Left kidney (tissue), 8 donors: ENCODE measurements at places on chromosomes 6 and 20. TPM values are rescaled to one million over a fixed set of nuclear protein-coding genes. Genes with fewer than 3 reads are reported as not detected.

DNA sequence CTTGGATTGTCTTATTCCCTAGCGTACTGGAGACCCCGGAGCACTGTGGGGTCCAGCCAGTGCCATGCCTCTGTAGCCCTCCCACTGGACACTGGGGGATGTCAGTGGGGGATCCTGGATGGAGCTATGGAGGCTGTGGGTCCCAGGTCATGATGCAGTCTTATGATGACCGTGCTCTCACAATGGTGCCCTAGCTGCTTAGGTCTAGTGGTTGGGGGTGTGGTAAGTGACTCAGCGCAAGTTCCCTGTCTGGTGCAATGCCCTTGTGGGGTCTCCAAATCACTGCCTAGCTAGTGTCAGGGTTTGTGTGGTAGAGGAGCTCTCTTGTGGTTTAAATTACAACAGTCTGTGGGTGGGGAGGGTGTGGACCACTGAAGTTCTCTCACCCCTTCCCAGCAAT, 135.4 kb downstream of the CDC5L start:
- DNase-seq = no peak

LST1 gene
- 2.6 TPM for polyA plus RNA-seq

PRSS16 gene
- polyA plus RNA-seq = 0.28 TPM

DNA sequence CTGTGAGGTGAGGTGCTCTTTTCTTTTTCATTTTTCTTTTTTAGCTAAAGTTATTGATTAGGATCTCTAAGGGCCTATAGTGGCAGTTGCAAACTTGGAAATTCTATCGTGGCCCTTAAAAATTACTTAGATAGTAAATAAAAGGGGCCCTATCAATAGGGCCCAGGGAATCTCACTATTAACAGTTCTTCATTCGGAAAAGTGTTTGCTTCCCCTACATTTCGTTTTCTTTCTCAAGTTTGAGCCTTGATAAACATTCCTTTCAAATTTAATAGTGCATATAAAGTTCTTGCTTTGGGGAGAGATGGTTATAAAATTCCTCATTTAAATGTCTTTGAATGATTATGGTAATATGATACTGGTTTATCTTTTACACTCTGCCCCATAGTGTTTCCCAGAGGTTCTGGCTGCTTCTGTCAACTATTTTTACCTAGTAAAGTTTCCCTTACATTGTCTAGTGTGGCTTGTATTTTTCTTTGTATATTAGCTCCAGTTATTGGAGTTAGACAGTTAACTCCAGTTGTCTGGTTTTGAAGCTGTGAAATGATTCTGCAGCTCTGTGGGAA, 70.4 kb upstream of the GLP1R start:
- no peak for DNase-seq

DNA sequence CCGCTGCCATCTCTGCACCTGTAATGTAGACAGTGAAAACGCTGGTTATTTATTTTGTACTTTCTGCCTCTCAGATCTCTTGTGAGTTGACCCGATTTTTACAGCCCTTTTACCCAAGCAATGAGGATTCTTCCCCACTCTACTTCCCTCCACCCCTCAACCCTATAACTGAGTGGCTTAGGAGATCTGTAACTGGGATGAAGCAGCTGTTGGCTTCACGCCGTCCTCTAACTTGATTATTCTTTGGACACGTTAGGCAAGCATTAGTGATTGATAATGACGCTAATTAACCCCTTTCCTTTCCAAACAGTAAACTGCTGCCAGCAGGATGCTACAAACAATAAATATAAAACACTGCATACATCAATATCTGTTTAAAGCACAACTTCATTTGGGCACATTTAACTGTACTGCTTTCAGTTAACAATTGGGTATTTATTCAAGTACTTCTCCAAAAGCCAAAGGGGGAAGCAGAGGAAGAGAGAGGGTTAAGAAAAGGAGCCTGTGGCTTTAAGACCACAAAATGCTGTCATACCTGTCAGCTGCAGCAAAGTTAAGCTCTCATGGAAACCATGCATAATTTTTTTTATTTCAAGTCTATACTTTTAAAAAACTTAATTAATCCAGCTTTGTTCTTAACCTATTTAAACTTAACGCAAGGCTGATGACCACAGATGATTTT, 21.2 kb downstream of the TFAP2A start:
- no peak for DNase-seq

GRCh38 chr20:3698591-3699001, 13.8 kb downstream of the SIGLEC1 start:
- no peak for DNase-seq

GRCh38 chr6:11875325-11876109, 96.9 kb upstream of the ADTRP start:
- DNase-seq = no peak

DNA sequence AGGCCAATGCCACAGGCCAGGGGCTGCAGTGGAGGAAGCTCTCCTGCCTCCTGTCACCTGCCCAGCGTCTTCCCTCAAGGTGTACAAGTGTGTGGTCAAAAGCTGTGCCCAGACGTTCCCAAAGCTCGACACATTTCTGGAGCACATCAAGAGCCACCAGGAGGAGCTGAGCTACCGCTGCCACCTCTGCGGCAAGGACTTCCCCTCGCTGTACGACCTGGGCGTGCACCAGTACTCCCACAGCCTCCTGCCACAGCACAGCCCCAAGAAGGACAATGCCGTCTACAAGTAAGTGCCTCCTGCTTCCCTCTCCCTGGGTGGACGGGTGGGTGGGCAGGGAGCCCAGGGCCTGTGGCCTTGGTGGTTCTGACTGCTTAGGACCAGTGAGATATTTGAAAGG, 38.2 kb downstream of the ZNF341 start:
- no peak for DNase-seq

DNA sequence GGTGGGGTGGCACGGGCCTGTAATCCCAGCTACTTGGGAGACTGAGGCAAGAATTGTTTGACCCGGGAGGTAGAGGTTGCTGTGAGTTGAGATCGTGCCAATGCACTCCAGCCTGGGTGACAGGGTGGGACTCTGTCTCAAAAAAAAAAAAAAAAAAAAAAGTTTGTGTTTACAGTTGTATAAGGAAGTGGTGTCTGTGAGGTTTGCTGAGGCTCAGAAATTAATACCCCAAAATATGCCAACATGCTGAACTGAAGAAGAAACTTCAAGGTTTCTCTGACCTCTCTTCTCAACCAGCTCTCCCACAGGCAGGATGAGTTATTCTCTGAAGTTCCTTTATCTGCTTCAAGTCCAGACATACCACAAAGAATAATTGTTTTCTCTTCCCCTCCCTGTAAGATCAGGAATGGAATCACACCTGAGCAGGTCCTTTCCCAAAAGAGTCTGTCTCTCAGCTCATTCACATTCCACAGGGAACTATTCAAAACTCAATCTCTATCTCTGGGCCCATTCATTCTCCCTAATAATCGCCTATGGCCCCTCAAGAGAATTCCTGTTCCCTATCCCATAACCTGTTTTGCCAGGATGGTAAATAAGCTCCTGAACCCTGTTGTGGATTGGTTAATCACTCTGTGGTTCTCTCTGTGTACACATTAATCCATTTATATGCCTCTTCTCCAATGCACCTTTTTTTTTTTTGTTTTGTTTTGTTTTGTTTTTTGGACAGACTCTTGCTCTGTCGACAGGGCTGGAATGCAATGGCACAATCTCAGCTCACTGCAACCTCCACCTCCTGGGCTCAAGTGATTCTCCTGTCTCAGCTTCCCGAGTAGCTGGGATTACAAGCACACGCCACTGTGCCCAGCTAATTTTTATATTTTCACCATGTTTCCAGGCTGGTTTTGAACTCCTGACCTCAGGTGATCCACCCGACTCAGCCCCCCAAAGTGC, 17.4 kb upstream of the KIFC1 start:
- DNase-seq = no peak

DNA sequence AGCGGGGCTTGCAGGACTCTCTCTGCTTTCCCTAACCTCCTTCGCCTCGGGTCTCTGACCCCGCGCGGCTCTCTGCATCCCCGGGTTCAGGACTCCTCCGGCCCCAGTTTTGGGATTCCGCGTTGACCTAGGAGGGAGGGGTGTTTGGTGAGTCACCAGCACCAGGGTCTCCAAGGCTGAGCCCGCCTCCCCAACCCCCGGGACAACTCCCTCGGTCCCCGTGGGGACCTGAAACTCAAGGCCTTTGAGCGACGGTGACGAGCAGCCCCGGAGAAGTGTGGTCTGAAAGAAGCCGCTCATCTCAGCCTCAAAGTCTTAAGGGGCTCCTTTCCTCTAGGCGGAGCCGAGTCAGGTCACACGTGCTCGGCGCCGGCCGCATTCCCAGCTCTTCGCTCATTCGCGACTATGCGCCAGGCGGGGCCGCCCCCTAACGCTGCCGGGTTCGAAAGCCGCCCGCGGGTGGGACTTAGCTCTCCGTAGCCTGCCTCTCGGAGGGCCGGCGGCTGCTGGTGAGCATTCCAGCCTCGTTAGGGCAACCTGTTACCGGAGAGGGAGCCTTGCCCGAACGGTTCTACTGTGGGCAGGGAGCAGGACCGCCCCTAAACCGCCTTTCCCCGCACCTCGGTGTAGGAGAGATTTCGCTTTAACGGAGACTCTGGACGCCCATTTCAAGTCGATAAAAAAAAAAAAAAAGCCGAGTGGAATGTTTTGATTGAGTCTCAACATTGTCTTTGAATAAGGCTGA, 3.0 kb upstream of the PRDM13 start:
- no peak for DNase-seq

DNA sequence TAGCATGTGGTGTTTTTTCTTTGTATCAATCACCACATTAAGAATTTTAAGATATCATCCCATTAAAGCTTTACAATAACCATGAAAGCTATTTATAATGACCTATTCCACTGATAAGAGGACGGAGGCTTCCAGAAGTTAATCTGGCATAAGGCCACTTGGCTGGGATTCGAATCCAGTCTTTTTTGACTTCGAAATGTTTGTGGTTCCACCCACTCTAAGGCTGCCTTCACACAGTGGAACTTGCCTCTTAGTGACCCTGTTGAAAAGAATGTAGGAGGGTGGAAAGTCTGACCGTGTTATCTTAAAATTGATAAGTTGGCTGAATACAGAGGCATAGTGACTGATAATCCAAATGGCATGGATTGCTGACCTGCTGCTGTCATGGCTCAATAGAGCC, 959.7 kb downstream of the KIF16B start:
- no peak for DNase-seq

GRCh38 chr6:38477680-38478260, 162.0 kb downstream of the BTBD9 start:
- DNase-seq = no peak

EFCAB8 gene
- 0.55 TPM for polyA plus RNA-seq

APOBEC2 gene
- polyA plus RNA-seq = 0.37 TPM

SLC22A3 gene
- polyA plus RNA-seq = 6.4 TPM

RAMACL gene
- 0.40 TPM for polyA plus RNA-seq

KCNG1 gene
- 4.3 TPM for polyA plus RNA-seq

CST5 gene
- 0.18 TPM for polyA plus RNA-seq

DNA sequence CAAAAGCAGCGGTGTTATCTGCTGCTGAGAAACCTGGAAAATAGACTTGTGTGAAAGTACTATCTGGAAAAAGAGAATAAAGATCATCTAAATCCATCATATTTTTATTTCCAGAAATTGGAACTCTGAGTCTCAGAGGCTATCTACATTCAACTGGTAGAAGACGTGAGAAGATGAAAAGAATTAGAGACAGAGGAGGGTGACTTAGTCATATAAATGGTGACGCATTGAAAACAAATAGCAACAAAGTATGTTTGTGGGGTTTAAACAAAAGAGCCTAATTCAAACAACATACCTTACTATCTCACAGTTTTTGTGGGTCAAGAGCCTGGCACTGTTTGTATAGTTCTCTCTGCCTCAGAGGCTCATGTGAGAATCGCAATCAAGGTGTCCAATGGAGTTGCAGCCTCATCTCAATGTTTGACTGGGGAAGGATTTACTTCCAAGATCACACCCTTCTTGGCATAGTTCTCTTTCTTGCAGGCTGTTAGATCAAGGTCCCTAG, 757.1 kb upstream of the SLC35B3 start:
- DNase-seq = no peak

GRCh38 chr6:119210596-119210995, 132.1 kb upstream of the FAM184A start:
- DNase-seq = peak; percentile 24

PHACTR2 gene
- 42.4 TPM for polyA plus RNA-seq

GRCh38 chr6:46904117-46904516, 17.6 kb downstream of the ADGRF5 start:
- DNase-seq = no peak

GRCh38 chr6:146548898-146549374, 5.3 kb downstream of the RAB32 start:
- no peak for DNase-seq

DNA sequence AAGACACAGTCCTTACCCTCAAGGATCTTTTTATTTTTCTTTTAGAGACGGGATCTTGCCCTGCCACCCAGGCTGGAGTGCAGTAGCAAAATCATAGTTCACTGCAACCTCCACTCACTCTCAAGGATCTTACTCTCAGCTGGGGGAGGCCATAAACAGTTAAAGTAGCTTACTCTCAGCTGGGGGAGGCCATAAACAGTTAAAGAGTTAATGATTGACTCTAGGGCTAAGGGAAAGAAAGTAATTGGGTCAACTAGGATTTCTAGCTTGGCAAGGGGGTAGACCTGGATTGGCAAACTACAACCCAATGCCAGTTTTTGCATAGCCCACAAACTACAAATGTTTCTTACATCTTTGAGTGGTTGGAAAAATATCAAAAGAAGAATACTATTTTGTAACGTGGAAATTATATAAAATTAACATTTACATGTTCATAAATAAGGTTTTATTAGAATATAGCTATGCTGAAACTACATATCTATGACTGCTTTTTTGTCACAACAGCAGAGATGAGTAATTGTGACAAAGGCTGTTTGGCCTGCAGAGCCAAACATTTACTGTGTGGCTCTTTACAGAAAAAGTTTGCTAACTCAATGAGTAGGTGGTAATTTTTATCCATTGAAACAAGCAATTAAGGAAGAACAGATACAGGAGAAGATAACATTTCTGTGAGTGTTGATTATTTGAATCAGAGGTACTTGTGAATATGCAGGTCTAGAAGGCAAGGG, 46.4 kb downstream of the PTPRA start:
- peak; percentile 28 for DNase-seq

DNA sequence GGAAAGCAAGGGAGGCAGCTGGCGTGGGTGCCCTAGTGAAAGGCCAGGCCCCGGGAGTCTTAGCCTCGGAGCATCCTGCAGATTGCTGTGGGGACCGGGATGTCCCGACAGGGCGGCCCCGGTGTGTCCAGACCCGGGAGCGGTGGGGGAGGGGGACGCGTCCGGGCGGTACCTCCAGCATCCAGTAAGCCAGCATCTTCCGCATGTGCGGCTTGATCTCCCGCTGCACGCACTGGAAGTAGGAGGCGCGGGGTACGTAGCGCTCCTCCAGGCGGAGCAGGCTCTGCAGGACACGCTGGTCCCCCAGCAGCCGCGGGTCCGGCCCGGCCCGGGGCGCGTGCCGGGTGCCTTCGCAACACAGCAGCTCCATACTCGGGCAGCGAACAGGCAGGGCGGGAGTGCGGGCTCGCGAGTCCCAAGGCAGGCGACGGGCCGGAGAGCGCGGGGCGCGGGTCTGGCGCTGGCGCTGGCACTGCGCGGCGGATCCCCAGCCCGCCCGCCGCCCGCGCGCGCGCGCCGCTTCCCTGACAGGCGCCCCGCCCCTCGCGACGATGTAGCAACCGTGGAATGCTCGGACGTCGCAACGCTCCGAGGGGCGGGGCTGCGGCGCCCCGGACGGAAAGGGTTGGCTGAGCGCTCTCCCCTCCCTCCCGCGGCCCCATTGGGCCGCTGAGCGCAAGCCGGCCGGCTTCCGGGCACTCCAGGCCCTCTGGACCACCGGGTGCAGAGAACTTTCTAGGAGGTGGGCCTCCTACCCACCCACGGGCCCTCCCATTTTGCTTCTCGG, at the start of gene CCND3:
Gene CCND3 (minus strand): TSS at position 529 of the 787 bp plus-strand sequence. CDS start 159 bp downstream, at position 370.
- peak; percentile 88 for DNase-seq
